ENCODE measurements at places on chromosomes 13 and 19.

GRCh38 chr19:47661161-47661560 is 52.1 kb upstream of the EHD2 start:
- no peak for DNase-seq

- no peak for DNase-seq
Measured at GRCh38 chr19:20186174-20186573, 19.2 kb downstream of the ZNF486 start.

- DNase-seq = peak; percentile 56
Measured at GRCh38 chr19:52896431-52897137, 851 bp downstream of the ZNF320 start.

DNA sequence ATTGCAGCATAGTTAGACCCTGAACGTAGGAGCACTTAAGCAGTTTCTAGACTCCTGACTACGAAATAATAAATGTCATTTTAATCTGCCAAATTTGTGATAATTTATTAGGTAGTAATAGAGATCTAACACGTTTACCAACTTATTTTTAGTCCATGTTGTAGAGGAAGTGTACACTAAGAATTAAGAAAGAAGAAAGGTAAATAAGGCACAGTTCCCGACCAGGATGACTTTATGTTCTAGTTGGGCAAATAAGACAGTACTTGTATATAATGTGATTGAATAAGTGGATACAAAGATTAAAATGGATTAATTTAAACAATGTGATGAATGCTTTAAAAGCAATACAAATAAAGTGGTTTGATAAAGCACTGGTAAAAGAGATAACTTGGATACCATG is 1306.2 kb upstream of the PCDH20 start:
- no peak for DNase-seq

DNA sequence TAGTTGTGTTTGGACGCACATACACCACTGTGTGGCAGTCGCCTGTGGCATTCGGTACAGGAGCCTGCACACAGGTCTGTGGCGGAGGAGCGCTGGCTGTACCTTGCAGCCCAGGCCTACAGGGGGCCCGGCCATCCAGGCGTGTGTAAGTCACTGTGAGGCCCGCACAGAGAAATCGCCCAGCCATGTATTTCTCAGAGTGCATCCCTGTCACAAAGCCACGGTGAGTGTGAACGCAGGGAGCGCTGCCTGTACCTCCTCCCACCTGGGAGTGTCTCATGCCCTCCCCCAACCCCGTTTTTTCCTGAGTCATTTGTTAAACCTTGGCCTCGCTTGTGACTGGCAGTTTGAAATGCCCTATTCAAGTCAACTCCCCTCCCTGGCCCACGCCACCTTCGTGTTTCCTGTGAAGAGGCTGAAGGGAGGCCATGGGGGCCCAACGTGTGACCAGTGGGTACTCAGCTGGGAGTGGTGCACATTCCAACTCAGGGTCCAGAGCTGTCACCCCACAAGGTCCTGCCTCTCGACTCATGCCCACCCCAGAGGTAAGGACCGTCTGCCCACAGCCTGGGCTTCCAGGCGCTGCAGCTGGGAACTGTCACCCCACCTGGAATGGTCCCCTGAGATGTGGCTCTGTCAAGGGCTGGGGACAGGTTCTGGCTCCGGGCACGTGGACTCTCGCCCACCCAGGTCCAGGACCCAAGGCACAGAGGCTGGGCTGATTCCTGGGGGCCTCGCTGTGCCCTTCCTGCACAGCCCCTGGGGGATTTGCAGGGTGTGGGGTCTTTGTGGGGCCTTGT is 11.6 kb upstream of the RASA3 start:
- peak; percentile 61 for DNase-seq

- DNase-seq = no peak
Measured at GRCh38 chr19:4368128-4368820, 24.9 kb downstream of the MPND start.

- no peak for DNase-seq
Measured at GRCh38 chr19:16544473-16545231, 2.4 kb upstream of the CHERP start.

- no peak for DNase-seq
Measured at GRCh38 chr13:31951215-31951678, 80.3 kb upstream of the FRY start.
